ENCODE measurements at places on chromosomes 5 and 9.

- DNase-seq, result no peak
Observed at GRCh38 chr9:90526386-90526785, 116.2 kb downstream of the DIRAS2 start.

- DNase-seq, result no peak
Observed at GRCh38 chr9:86783884-86784283, 163.4 kb downstream of the GAS1 start.

DNA sequence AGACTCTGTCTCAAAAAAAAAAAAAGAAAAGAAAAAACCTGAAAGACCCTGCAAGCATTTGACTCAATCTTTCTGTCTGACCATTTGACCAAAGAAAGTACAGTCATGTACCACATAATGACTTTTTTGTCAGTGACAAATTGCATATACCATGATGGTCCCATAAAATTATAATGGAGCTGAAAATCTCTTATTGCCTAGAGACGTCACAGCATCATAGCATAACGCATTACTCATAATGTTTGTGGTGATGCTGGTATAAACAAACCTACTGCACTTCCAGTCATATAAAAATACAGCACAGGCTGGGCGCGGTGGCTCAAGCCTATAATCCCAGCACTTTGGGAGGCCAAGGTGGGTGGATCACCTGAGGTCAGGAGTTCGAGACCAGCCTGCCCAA, 10.5 kb downstream of the ECM2 start:
- DNase-seq, result no peak

DNA sequence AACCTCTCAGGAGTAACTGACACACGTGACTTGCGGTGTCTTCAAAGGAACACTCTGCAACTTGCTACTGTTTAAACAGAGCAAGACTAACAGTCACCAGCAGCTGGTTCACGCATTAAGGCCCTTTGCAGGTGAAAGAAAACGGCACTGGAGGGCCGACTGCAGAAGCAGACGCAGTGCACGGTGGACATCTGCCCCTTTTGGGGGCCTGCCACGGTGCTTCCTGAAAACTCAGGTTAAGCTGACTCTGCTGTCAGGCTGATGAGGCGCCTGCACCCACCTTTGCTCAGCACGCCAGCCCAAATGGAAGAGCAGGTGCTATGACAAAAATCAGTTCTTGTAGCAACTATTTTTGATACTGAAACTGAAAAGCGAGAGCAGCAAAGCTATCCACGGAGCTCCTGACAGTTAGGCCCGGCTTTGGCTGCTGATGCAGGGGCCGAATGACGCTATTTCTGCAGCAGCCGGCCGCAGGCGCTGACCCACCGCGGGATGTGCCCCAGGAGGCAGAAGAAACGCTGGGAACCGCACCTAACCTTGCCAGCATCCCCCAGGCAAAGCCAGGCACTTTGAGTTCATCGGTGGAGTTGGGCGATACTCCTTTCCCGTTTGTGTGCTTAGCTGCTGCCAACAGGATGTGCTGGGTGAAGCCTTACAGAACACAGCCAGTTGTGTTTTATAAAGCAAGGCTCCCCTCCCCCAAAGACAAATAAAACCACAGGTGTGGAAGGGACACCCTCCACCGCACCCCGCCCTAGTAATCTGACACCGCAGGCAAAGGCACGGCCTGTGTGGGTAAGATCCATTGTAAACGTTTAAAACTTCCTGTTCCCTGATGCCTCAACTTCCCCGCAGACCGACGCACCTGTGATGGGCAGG, 21.1 kb upstream of the TERT start:
- no peak for DNase-seq

- DNase-seq, result no peak
Observed at GRCh38 chr5:111691914-111692313, 65.1 kb downstream of the NREP start.

DNA sequence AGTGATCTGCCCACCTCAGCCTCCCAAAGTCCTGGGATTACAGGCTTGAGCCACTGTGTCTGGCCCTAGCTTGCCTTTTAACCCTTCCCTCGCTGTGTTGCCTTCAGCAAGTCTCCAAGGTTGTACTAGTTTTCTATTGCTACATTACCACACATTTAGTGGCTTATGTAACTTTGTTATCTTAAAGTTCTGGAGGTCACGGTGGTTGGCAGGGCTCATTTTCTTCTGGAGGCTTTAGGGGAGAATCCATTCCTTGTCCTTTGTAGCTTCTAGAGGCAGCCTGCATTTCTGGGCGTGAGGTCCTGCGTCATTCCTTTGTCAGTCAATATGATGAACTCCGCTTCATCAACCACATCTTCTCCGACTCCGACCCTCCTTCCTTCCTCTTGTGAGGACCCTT, 2.9 kb upstream of the PRRC2B start:
- no peak for DNase-seq

DNA sequence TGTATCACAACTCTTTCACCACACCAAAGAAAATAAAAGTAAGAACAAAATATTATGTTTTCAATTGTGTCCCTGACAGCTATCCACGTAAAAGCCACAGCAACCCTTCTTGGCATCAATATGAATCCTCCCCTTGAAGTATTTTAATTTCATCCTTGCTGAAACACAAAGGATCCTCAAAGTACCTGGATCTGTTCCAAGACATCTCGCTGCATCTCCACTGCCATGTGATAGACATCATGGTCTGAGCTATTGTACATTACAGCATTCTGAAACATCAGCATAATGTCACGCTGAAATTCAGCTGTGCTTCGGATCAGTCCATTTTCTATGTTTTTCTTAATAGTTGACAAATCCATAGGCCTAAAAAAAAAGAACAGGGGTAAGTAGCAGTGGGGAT, 17.7 kb downstream of the BRD8 start:
- no peak for DNase-seq

- DNase-seq, result peak; percentile 49
Observed at GRCh38 chr5:157265714-157266285, at the start of gene CYFIP2. TSS of gene CYFIP2 (plus strand) at chr5:157266123. CDS start at chr5:157285362, 19,239 bp downstream.

DNA sequence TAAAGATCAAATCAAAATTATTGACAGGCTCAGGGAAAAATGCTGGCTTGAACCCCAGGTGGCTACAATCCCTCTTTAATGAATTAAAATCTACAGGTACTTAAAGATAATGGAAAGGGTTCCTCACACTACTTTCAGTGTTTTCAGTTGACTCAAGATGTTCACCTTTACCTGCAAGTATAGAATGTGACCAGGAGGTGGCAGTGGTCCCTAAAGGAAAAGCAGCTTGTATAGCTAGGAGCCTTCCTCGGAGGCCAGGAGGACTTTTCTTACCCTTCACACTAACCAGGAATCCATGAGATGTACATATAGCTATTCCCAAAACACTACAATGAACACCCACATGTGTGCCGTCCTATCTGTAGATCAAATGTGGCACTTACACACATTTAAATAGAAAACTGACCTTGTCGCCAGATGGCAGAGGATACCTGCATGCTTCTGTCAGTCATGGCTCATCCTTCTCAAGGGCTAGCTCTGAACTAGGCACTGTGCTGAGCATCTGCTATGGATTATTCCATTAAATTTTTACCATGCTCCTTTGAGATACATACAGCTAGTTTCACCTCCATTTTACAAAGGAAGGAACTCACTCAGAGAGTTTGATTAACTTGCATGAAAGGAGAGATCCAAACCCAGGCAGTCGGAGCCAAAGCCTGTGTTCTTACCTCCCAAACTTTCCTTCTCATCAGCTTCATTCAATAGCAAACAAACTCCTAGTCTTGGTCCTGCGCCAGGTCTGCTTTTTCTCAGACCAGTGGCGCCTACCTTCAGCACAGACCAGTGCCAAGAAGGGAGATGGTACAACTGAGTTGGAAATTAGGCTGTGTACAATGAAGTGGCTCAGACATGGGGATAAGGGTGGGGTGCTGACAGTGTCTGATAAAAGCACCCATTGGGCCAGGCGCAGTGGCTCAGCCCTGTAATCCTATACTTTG, 24.5 kb downstream of the C9orf152 start:
- peak; percentile 47 for DNase-seq

- DNase-seq, result no peak
Observed at GRCh38 chr5:167296066-167296465, 995.4 kb upstream of the WWC1 start.

DNA sequence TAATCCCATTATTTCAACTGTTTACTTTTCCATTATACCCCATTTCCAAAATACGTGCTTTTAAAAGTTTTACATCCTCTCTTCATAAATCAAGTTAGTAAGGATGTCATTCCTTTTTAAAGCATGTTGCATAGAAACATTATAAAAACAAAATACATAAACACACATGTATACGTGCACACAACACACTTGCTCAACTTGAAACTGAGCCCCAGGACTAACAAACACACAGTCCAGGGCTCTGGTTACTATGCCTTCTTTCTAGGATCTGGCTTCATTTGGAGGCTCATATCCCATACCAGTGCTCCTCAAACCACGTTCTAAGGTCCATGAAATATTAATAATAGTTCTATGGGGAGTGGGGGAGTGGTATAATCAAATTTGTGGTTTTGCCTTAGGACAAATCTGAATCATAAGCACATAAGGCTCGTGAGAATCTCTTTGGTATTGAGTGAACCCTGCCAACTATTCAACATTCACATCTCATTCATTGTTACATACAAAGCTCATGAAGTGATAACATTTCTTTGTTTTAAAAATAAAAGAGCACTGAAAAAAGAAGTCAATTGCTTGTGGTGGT, 55.2 kb downstream of the NFIB start:
- no peak for DNase-seq

DNA sequence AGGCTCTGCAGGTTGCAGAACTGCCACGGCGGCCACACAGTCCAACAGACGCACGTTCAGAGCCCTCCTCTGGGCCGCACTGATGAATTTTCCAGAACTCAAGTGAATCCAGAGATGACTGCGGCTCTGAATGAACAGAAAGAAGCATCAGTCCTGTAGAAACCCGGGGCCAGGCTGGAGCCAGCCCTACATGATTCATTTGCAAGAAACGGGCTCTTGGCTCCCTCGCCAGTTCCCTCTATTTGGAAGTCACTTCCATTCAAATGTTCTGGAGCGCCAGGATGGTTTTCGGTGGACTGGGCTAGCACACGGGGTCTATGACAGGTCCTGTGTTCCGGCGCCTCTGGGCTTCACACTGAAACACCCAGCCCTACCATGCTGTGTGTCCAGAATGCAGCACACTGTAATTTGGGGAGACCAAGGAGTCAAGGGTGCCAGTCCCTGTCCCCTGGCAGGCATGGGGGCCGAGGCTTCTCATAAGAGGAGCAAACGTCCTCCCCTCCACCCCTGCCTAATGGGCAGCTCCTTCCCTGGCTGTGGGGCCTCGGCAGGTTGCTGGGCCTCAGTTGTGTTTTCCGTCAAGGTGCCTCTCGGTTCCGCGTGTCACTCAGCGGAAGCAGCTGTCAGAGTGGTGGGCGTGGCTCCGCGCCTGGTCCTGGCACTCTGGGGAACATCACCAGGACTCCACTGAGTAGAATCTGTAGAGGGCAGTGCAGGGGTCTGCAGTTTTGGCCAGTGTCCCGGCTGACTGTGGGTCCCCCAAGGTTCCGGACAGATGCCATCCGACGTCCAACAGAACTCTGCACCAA, 18.1 kb upstream of the COL5A1 start:
- peak; percentile 39 for DNase-seq

DNA sequence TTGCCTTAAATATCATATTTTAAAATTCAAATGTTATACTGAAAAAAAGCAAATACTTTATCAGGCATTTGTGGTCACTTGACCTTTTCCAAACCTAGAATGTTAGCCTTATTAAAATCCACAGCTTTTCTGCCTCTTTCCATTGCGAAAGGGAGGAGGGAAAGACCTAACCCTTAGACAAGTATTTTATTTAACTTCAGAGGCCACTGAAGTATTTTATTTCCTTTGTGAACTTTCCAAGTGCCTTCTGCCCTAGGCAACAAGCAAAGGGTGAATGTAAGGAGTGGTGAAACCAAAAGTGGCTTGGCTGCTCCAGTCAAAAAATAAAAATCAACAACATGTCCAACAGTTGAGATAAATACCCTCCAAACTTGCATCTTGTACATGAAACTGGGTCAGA, 376.1 kb downstream of the EFNA5 start:
- no peak for DNase-seq

DNA sequence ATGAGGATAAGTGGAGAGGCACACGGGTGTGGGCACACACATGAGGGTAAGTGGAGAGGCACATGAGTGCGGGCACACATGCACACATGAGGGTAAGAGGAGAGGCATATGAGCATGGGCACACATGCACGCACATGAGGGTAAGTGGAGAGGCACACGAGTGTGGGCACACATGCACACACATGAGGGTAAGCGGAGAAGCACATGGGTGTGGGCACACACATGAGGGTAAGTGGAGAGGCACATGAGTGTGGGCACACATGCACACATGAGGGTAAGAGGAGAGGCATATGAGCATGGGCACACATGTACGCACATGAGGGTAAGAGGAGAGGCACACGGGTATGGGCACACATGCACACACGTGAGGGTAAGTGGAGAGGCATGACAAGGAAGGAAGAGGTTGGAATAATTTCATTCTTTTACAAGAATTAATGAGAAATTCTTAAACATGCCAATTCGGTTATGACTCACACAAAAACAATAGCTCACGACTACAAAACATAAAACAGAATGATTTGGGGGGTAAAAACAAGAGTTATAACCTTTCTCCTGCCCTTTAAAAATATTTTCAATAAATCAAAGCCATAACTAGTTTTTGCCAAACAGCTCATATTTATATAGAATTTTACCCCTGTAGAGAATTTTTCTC, 67.5 kb downstream of the APBA1 start:
- no peak for DNase-seq

- no peak for DNase-seq
Observed at GRCh38 chr5:158903006-158903405, 196.7 kb downstream of the EBF1 start.

- DNase-seq, result no peak
Observed at GRCh38 chr5:158813275-158813674, 286.4 kb downstream of the EBF1 start.

GRCh38 chr9:2963307-2963706, 119.4 kb upstream of the PUM3 start:
- no peak for DNase-seq

DNA sequence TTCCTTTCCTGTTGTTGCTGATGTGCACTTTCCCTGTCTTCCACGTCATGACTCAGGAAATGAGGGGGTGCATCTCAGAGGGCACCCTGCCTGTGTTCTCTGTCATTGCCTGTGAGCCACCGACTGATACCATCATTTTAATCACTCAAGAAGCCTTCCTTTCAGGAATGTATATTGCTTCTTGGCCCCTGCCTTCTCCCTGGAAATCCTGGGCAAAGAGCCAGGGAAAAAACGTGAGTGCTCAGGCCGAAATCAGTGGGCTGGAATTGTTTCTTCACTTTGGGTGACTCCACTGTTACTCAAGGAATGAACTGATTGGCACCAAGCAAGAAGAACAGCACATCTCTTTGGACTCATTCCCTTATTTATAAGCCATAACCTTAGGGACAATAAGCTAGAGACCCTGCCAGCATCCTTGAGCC, 126.1 kb downstream of the SNX18 start:
- DNase-seq, result peak; percentile 89

DNA sequence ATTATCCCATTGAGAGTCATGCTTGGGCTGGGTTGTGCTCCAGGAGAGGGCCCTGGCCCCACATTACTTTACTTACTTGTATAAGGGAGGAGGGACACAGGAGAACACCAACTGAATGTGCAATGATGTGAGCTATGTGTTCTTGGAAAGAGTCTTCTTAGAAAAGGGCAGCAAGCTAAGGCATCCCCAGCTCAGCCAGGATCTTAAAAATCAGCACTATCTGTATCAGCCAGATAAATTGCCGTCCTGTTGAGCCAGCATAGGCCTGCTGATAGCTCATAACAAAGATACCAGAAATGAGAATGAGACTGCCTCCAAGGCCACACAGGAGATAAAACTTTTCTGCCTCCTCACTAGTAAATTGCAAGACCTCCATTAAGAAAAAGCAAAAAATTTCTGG, 357.5 kb downstream of the CAAP1 start:
- no peak for DNase-seq

Measured in MG63 (cell line).